Fibroblast of skin of left biceps (primary cell): ENCODE measurements at places on chromosomes 16 and 17.

- DNase-seq, result no peak
Observed at GRCh38 chr17:44932787-44933097, 14.8 kb downstream of the KIF18B start.

- DNase-seq, result no peak
Observed at GRCh38 chr16:4319454-4320421, 3.9 kb downstream of the GLIS2 start.

DNA sequence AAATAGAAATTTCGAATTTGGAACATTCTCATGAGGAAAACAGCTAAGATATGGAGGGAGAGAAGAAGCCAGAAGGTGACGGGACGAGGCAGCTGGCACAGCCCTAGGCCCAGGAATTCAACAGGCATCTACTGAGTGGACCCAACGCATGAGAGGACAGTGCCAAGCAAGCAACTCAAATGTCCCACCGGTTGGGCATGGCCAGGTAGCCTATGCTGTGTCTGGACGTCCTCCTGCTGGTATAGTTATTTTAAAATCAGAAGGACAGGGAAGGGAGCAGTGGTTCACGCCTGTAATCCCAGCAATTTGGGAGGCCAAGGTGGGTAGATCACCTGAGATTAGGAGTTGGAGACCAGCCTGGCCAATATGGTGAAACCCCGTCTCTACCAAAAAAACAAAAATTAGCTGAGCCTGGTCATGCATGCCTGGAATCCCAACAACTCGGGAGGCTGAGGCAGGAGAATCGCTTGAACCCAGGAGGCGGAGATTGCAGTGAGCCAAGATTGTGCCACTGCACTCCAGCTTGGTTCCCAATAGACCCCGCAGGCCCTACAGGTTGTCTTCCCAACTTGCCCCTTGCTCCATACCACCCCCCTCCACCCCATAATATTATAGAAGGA, 2.0 kb downstream of the GH1 start:
- DNase-seq, result no peak

- no peak for DNase-seq
Observed at GRCh38 chr17:47992216-47992615, 21.3 kb downstream of the CDK5RAP3 start.
